RWPE2 (cell line): ENCODE measurements at places on chromosomes 11 and 22.

DNA sequence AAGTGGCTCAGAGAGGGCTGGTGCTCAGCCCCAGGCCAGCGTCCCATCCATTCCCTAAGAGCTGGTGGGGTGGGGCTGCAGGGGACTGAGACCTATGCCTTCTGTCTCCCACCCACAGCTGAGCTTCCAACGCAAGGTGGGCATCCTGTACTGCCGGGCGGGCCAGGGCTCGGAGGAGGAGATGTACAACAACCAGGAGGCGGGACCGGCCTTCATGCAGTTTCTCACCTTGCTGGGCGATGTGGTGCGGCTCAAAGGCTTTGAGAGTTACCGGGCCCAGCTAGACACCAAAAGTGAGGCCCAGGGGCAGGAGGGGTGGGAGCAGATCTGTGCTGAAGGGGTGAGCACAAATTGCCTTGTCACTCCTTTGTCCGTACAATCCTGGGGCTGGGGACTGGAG, 6.9 kb downstream of the SIPA1 start:
- H3K27me3 ChIP-seq = no peaks in the 10 kb centered on the region
- no peak overlapping the region for H3K4me3 ChIP-seq
- H3K27ac ChIP-seq = no peak overlapping the region
- H3K36me3 ChIP-seq = no peaks in the 10 kb centered on the region
- H3K4me1 ChIP-seq = no peaks in the 10 kb centered on the region

GRCh38 chr22:22703715-22704114, 59.3 kb downstream of the GGTLC2 start:
- no peak overlapping the region for H3K27ac ChIP-seq
- no peaks in the 10 kb centered on the region for H3K36me3 ChIP-seq
- H3K4me3 ChIP-seq = no peak overlapping the region
- H3K27me3 ChIP-seq = no peaks in the 10 kb centered on the region
- no peak for DNase-seq
- H3K4me1 ChIP-seq = no peaks in the 10 kb centered on the region

- H3K27me3 ChIP-seq = no peaks in the 10 kb centered on the region
- DNase-seq = no peak
- no peak overlapping the region for H3K4me3 ChIP-seq
- no peaks in the 10 kb centered on the region for H3K36me3 ChIP-seq
Observed at GRCh38 chr11:46901156-46901555, 17.2 kb downstream of the LRP4 start.

- H3K4me1 ChIP-seq = no peaks in the 10 kb centered on the region
- H3K27ac ChIP-seq = no peak overlapping the region
- no peaks in the 10 kb centered on the region for H3K27me3 ChIP-seq
- peak; percentile 58 for DNase-seq
- H3K4me3 ChIP-seq = no peak overlapping the region
- no peaks in the 10 kb centered on the region for H3K36me3 ChIP-seq
Observed at GRCh38 chr22:49749885-49750510, 77.7 kb downstream of the BRD1 start.

GRCh38 chr22:19709063-19709769, 5.1 kb upstream of the SEPTIN5 start:
- no peak overlapping the region for H3K27ac ChIP-seq
- peak; percentile 44 for DNase-seq
- no peak overlapping the region for H3K4me3 ChIP-seq
- no peaks in the 10 kb centered on the region for H3K36me3 ChIP-seq
- H3K27me3 ChIP-seq = no peaks in the 10 kb centered on the region
- H3K4me1 ChIP-seq = no peaks in the 10 kb centered on the region

- H3K27me3 ChIP-seq = no peaks in the 10 kb centered on the region
- H3K27ac ChIP-seq = no peak overlapping the region
- DNase-seq = no peak
Observed at GRCh38 chr11:128304666-128305485, 282.5 kb downstream of the ETS1 start.

DNA sequence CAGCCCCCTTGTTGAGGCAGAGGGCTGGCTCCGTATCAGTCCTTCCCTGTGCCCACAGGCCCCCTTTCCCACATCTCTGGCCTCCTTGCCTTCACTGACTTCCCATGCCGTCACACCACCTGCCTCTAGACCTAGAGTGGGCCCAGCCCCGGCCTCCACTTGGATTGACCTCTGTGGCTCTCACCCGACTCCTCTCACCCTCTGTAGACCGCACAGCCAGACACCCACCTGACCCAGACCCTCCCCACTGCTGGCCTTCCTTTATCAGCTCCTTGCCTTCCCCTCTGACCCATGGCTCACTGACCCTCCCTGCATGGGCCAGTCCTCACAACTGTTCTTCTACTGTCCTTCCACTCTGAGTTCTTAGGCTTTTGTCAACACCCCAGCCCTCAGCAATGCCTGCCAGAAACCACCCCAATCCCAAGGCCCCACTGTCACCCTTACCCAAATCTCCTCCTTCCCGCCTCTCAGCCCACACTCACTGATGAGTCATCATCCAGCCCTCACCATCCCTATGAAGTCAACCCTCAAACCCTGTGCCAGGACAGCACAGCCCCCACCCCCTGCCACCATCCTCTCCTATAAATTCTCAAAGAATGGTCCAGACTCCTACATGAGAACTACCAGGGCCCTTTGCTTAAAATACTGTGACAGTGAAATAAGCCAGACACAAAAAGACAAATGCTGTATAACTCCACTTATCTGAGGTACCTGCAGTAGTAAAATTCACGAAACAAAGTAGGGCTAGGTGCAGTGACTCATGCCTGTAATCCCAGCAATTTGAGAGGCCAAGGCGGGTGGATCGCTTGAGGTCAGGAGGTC, 53.4 kb downstream of the SCGB1A1 start:
- no peak overlapping the region for H3K4me3 ChIP-seq
- peaks cover 10% of the 10 kb centered on the region for H3K4me1 ChIP-seq
- DNase-seq = no peak
- H3K36me3 ChIP-seq = no peaks in the 10 kb centered on the region

GRCh38 chr11:1887451-1888346, 4.0 kb downstream of the PRR33 start:
- H3K27ac ChIP-seq = no peak overlapping the region
- no peaks in the 10 kb centered on the region for H3K36me3 ChIP-seq
- DNase-seq = peak; percentile 45
- no peak overlapping the region for H3K4me3 ChIP-seq
- H3K4me1 ChIP-seq = no peaks in the 10 kb centered on the region

- DNase-seq = no peak
- H3K36me3 ChIP-seq = no peaks in the 10 kb centered on the region
- H3K27me3 ChIP-seq = no peaks in the 10 kb centered on the region
- H3K4me3 ChIP-seq = no peak overlapping the region
- H3K27ac ChIP-seq = no peak overlapping the region
Observed at GRCh38 chr11:45050111-45050510, 96.3 kb upstream of the PRDM11 start.

GRCh38 chr22:44628835-44629234, 73.2 kb upstream of the PRR5 start:
- no peak for DNase-seq
- no peak overlapping the region for H3K4me3 ChIP-seq
- H3K27me3 ChIP-seq = no peaks in the 10 kb centered on the region

GRCh38 chr11:109784536-109784935, 308.7 kb upstream of the ZC3H12C start:
- H3K4me1 ChIP-seq = no peaks in the 10 kb centered on the region
- no peak overlapping the region for H3K4me3 ChIP-seq
- no peak for DNase-seq
- no peaks in the 10 kb centered on the region for H3K36me3 ChIP-seq
- H3K27ac ChIP-seq = no peak overlapping the region

- H3K27me3 ChIP-seq = no peaks in the 10 kb centered on the region
- no peak overlapping the region for H3K27ac ChIP-seq
- H3K36me3 ChIP-seq = peaks cover 4% of the 10 kb centered on the region; the same call in 1 of the 2 replicates
- no peak for DNase-seq
- H3K4me3 ChIP-seq = no peak overlapping the region
- H3K4me1 ChIP-seq = peaks cover 5% of the 10 kb centered on the region
Observed at GRCh38 chr11:114090225-114090910, 30.9 kb downstream of the ZBTB16 start.

DNA sequence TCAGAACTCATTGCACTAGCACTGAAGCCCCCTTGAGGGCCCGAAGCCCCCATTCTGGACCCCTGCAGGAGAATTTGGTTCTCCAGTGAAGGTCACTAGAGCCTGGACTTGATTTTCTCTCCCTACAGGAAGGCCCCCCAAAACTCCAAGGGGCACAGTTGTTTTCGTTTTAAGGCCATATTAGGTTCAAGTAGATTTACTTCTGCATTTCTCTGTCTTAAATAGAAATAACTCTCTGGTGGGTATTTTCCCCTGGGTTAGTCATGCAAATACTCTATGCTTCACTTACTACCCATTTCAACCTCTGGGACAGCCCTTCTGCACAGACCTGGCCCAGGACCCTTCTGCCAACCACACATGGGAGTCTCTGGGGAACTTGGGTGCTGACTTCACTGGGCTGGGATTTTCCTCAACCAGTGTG, 41.6 kb downstream of the WEE1 start:
- peak overlapping the region; percentile 84 for H3K27ac ChIP-seq
- H3K4me3 ChIP-seq = no peak overlapping the region

DNA sequence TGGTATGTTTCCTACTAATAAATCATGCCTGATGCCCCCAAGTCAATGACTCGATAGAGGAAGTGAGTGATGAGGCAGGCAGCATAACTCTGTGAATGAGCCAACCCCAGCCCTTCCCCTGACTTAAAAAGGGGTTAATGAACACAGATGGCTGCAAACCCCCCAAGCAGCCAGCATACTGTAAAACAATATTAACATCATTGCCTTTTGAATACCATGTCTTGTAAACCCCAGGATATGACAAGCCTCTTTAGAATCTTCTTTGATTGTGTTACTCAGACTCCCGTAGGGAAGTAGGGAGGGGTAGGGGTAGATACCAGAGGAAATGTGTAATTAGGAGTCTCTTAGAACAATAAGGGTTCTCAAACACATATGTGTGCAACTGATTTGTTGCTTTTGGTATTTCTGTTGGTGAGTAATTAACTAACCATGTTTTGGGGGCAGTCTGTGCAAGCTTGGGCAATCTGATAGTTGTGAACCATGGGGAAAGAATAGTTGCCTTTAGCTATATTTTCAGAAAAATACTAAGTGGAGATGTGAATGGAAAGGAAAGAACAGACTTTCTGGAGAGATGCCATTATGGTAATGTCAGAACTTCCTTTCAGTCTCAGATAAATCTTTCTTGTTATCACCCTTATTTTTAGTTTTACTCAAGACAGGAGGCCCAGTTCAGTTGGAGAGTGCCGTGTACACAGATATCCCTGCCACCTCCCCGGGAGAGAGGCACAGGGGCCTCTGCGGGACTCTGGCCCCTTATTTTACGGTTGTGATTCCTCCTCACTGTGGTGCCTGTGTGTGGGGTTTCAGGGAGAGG, 701.8 kb downstream of the NTM start:
- peak overlapping the region; percentile 100 for H3K27ac ChIP-seq
- peaks cover 41% of the 10 kb centered on the region for H3K4me1 ChIP-seq
- peak; percentile 90 for DNase-seq
- no peaks in the 10 kb centered on the region for H3K27me3 ChIP-seq
- no peak overlapping the region for H3K4me3 ChIP-seq

DNA sequence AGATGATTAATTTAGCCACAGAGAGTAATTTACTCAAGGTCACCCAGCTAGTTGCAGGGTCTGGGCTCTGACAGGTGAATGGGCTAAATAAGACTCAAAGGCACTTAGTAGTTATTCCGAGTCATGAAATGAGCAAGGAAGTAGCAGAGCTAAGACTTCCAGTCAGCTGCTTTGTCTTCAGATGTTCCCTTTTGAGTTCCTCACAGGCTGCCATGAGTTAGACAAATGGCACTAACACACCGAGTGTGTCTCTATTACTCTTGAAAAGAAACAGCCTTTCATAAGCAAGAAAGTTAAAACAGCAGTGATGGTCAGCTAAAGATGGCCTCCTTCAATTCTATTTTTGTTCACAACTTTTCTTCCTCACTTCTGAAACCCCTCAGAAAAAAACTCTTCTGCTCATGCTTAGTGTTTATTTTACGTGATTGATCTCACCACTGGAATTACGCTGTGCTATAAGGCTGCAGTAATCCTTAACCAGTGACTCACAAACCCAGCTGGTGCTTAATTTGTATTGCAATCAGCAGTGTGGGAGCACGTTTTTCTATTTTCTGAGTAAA, 389.1 kb downstream of the AASDHPPT start:
- H3K27me3 ChIP-seq = no peaks in the 10 kb centered on the region
- H3K4me1 ChIP-seq = no peaks in the 10 kb centered on the region
- DNase-seq = no peak
- no peak overlapping the region for H3K4me3 ChIP-seq

GRCh38 chr11:29963796-29964195, 53.0 kb downstream of the KCNA4 start:
- no peaks in the 10 kb centered on the region for H3K4me1 ChIP-seq
- no peak for DNase-seq
- no peaks in the 10 kb centered on the region for H3K27me3 ChIP-seq
- H3K36me3 ChIP-seq = no peaks in the 10 kb centered on the region
- no peak overlapping the region for H3K27ac ChIP-seq

- no peak overlapping the region for H3K27ac ChIP-seq
- no peak overlapping the region for H3K4me3 ChIP-seq
- H3K4me1 ChIP-seq = no peaks in the 10 kb centered on the region
- no peaks in the 10 kb centered on the region for H3K36me3 ChIP-seq
- H3K27me3 ChIP-seq = no peaks in the 10 kb centered on the region
Observed at GRCh38 chr11:70247042-70247709, 23.3 kb upstream of the PPFIA1 start.

- no peaks in the 10 kb centered on the region for H3K27me3 ChIP-seq
- no peaks in the 10 kb centered on the region for H3K4me1 ChIP-seq
- H3K27ac ChIP-seq = no peak overlapping the region
- no peak overlapping the region for H3K4me3 ChIP-seq
- DNase-seq = no peak
- no peaks in the 10 kb centered on the region for H3K36me3 ChIP-seq
Observed at GRCh38 chr22:35124691-35125219, 58.8 kb downstream of the ISX start.

- H3K27me3 ChIP-seq = no peaks in the 10 kb centered on the region
- no peaks in the 10 kb centered on the region for H3K4me1 ChIP-seq
- no peak overlapping the region for H3K4me3 ChIP-seq
- no peaks in the 10 kb centered on the region for H3K36me3 ChIP-seq
- no peak overlapping the region for H3K27ac ChIP-seq
Observed at GRCh38 chr11:96049426-96049825, 125.5 kb upstream of the MTMR2 start.
